Astrocyte (in vitro differentiated cells and primary cell): ENCODE measurements at places on chromosomes 1 and 21.

DNA sequence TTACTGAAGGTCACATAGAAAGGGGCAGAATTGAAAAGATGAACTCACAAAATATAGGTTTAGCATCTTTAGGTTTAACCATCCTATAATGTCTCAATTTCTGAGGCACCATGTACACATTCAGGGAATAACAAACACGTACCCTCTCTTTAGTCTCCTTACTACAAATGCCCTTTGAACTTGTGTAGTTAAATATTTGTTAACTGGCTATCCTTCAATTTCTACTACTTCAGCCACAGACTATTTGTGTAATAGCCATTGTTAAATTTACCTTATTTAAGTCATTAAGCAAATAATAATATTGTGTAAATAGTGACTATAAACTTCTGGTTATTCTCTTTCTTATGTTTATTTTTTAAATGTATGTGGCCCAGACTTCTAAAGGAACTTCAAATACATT is 600.5 kb downstream of the KCNT2 start:
- DNase-seq = no peak

DNA sequence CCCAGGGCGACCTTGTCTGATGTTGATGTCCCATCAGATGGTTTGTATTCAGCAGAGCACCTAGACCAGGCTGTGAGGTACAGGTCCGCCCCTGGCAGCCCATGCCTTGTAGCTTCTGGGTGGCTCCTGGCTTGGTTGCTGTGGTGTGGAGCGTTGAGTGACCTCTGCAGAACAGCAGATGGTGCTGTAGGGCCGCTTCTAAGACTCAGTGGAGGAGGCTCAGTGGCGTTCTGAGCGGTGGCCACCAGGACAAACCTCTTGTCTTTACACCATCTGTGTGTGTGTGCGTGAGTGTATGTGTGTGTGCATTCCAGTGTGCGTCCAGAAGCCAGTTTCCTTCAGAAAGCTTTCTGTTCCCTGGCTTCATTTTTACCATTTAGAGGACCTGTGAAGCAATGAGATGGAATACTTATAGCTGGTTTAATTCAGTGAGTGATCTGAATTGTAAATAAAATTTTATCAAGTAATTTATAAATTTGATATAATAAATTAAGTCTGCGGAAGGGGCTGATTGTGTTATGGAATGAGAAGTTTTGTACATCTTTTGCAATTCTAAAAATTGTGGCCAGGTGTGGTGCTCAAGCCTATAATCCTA is 66.1 kb downstream of the ADARB1 start:
- DNase-seq = peak; percentile 91

- DNase-seq = peak; percentile 96
Observed at GRCh38 chr1:59026472-59026948, 242.7 kb upstream of the JUN start.

- no peak for DNase-seq
Observed at GRCh38 chr1:82445132-82445531, 644.4 kb downstream of the ADGRL2 start.

DNA sequence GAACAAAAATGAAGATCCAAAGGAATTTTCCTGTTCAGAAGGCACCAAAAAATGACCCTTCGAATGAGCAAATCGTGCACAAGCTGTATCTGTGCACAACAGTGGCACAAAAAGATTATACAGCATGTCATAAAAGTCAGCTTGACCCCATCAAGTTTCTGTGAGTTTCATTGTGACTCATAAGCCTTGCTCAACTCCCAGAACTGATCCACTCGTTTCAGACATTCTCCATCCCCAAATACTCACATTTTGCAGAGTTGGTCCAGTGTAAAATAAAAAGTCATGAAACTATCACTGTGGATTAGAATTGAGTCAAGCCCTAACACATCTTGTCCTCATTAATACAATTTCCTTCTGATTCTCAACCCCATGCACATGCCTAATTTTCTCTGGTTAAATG is 174.7 kb upstream of the PKN2 start:
- DNase-seq = no peak

DNA sequence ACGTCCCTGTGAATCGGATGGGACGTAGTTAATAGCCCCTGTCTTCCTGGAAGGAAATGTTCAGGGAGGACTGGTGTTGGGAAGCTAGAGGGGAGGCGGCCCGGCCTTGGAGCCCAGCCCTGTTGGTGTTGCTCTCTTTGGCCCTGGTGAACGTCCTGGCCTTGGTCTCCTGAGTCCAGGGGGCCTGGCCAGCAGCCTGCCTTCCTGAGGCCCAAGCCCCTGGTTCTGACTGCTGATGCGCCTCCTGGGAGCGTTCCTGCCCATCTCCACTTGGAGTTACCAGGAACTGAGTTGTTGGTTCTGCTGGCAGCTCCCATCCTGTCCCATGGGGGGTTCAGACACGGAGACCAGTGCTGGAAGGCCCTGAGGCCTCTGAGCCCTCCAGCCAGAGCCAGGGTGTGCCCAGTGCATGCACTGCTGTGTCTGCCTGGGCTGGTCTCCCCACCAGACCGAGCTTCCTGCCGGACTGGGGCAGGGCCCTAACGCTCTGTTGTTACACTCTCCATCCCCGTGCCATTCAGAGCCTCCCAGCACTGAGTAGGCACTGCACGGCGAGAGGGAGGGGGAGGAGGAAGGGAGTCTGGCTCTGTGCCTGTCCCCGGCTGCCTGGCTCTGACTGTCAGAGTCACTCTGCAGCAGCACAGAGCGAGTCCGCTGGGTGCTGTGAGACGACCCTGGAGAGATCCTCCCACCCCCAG is 382.5 kb upstream of the VAMP3 start:
- DNase-seq = peak; percentile 27

GRCh38 chr1:39268112-39268581 is 63.7 kb downstream of the MACF1 start:
- peak; percentile 88 for DNase-seq

GRCh38 chr1:152107984-152108881 is 7.0 kb downstream of the TCHH start:
- DNase-seq = peak; percentile 48

DNA sequence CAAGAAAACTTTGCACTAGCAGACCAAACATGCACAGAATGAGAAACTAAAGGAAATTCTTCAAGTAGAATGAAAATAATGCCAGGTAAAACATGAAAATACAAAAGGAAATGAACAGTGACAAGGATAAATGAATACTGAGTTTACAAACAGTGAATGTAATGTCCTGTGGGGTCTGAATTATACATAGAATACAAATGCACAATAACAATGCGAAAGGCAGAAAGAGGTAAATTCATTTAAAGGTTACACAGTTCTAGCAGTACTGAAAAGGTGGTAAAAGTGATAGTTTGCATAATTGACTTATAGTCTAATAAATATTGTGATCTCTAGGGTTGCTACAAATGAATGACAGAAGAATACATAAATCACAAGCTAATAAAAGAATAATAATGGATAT is 12.9 kb downstream of the CD55 start:
- DNase-seq = no peak

- DNase-seq = no peak
Observed at GRCh38 chr1:230074762-230075161, 7.7 kb downstream of the GALNT2 start.

GRCh38 chr1:53592985-53593757 is 134.0 kb downstream of the DMRTB1 start:
- no peak for DNase-seq

DNA sequence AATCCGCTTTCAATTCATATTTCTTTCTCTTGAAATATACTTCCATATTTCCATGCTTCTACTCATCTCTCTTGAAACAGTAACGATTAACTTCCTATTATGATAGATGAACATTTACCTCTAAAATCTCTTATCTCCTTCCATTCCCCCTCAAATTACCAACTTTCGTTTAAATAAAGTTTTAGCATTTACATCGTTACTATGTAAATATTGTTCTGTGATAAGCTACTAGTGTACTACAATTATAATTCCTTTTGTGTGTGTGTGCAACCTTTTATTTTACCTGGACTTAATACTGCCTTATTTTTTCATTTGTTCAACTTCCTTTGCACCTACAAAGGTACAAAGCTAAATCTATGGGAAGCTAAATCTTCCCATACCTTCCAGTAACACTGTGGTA is 4.5 kb downstream of the FOXE3 start:
- DNase-seq = no peak

- DNase-seq = no peak
Observed at GRCh38 chr1:243801378-243801777, 48.7 kb downstream of the AKT3 start.

- DNase-seq = no peak
Observed at GRCh38 chr1:29855561-29856160, 619.3 kb downstream of the PTPRU start.

DNA sequence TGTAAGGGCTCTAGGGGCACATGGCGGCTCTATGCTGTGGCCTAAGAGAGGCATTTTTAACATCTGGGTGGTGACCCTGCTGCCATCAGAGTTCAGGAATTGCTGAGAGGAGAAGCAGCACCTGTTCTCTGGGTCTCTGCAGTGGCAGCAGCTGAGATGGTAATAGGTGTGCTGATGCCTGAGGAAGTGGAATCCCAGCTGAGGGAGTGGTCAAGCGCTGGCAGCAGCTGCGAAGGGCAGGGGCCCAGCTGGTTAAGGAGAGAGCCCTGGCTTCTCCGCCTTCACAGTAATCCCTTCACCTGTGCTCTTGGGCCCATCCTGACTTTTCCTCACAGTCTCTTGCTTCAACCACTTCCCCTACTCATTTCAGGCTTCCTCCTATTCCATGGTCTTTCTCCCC is 39.8 kb downstream of the GJA5 start:
- no peak for DNase-seq

GRCh38 chr1:46254668-46255067 is 7.1 kb downstream of the RAD54L start:
- no peak for DNase-seq

GRCh38 chr1:246788895-246789338 is 64.7 kb downstream of the SCCPDH start:
- peak; percentile 8 for DNase-seq

DNA sequence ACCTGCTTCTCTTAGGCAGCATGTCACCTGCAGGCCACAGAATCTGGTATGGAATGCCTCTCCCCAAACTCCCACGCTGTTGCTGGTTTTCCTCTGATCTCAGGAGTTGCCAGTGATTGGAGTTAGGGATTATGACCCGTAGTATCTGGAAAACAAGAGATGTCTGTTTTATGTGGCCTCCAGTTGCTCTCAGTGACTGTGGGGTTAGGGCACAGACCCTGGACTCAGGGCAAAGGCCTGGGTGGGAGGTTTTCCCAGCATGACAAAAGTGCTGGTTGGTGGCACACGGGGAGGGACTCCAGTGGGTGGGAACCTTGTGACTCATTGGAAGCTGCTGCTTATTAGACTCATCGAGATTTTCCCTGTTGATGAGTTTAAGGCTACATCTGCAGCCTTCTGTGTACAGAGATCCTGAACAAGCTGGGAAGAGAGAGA is at the start of gene NR1I3:
Gene NR1I3 (minus strand): TSS at position 165 of the 435 bp plus-strand sequence. CDS start 1,638 bp downstream, outside the sequence.
- DNase-seq = no peak

GRCh38 chr1:97042551-97042950 is 321.0 kb downstream of the PTBP2 start:
- peak; percentile 89 for DNase-seq

GRCh38 chr1:76430531-76430930 is 356.0 kb downstream of the ST6GALNAC3 start:
- no peak for DNase-seq

DNA sequence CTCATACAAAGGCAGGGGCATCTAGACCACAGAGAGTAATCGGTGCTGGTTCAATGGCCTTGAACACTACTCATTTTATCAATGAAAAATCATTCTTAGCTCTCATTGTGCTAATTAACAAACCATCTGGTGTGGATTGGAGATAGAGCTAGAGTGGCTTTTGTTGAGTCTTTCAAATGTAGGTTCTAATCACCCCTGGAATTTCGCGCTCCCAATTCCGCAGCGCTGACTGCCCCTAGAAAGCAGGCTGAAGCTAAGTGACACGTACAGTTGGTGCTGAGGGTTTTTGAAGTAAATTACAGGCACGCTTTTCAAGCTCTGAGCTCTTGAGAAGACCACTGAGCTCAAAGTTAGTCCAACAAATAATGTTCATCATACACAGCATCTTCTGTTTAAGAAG is 31.2 kb upstream of the CA6 start:
- DNase-seq = no peak

GRCh38 chr1:21278208-21278859 is 11.9 kb downstream of the ECE1 start:
- peak; percentile 28 for DNase-seq

DNA sequence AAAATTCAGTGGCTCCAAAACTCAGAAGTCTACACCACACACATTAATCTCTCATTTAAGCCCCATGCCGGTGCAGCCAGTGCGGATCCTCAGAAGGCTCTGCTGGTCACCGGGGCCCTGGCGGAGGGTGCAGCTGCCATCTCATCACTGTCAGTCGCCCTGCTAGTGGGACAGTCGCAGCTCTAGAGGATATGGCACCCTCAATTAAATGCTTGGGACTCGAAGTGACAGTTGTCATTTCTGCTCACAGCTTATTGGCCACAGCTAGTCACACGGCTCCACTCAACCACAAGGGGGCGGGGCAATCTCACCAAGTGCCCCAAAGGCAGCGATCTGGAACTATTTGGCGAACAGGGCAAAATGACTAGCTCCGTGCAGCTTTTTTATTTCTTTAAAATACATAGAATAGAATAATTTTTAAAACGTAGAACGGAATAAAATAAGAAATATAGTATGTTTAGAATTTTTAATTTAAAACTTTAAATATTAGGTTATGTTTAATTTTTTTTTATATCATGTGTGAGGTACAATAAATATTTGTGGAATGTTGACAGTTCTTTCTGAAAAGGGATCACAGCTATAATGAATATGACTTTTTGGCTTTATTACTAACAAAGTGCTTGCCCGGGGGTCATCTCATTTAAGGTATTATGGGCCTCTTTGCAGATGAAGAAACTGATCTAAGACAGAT is 8.0 kb upstream of the MAN1C1 start:
- peak; percentile 39 for DNase-seq

GRCh38 chr1:77010937-77011336 is 143.7 kb downstream of the ST6GALNAC5 start:
- DNase-seq = no peak

DNA sequence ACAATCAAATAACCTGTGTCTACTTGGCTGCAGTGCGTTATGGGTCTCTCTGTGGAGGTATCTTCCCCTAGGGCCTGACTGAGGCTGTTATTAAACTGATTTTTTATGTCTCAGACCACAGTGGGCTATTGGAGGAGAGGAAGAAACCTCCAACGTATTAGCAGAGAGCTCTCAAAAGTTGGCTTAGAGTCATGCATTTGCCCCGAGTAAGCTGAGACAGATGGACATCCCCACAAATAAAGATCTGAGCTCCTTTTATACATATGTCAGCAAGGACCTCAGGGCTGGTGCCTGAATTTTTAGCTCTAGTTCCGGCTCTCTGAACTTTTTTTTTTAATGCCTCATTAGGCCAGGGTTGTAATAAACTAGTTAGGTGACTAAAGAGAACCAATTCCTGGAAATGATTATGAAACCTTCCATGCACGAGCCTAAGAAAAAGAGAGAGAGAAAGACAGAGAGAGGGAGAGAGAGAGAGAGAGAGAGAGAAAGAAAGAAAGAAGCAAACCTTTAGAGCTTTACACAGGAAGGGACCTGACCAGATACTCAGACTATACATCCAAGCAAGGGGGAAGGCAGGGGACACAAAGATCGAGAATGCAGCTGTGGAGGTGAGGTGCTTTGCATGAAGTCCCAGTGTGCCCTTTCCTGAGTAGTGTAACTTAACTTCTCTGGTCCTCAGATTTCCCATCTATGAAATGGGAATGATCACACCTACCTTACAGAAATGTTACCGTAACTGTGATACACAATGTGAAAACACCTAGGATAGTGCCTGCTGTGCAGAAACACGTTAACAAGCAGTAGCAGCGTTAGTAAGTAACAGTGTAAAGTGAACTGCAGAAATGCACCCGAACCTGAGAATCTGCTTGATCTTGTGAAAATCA is 8.4 kb upstream of the PIGR start:
- no peak for DNase-seq
